Epithelial cell of proximal tubule (primary cell): ENCODE measurements at places on chromosomes 2 and 18.

DNA sequence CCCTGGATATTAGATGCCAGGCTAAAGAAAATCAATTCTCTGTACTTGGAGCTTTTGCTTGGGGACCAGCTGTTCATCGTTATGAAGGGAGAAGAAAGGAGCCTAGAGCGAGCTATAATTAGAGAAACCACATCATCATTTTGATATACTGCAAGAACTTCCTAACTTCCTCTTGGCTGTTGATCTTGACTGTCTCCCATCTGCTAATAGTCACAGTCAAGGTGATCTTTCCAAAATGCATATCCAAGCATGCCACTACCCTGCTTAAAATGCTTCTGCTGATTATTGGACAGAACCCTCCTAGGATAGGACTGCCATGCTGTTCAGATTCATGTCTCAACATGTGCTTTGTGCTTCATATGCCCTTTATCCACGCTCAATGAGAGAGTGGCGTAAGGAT, 54.8 kb downstream of the RAPGEF4 start:
- no peak for DNase-seq

- DNase-seq: no peak
Observed at GRCh38 chr2:231068525-231069222, 12.0 kb downstream of the PSMD1 start.

DNA sequence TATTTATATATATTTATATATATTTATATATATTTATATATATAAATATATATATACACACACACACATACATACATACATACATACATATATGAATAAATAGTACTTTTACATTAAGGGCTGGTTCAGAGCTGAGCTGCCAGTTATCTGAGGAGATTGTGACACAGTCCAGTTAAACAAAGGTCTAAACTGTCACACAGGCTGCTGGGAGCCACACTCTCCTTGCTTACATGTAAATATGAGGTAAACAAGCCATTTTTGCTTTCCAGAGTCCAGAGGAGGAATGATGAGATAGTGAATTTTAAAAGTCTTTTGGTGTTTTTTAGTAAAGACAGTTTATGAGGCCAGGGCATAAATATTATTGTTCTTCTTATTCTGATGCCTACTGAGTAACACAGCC, 377.5 kb upstream of the PIK3C3 start:
- DNase-seq: no peak

DNA sequence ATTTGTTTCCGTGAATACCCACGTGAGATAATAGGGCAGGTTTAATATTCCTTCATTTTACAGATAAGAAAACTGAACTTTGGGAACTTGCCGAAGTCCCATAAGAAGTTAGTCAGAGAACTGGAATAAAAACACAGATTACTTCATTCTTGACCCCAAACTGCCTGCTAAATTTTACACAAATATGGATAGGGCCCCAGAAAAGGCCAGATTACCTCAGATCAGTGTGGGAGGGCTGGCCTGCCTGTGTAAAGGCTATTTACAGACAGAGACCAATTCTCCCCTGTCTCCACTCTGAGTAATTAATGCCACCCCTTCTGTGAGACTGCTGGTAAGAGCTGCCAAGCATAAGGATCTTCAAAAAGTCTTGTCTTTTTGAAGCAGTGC, 139.2 kb downstream of the MGAT5 start:
- DNase-seq: no peak

- no peak for DNase-seq
Observed at GRCh38 chr2:148493822-148494563, 150.6 kb upstream of the EPC2 start.

DNA sequence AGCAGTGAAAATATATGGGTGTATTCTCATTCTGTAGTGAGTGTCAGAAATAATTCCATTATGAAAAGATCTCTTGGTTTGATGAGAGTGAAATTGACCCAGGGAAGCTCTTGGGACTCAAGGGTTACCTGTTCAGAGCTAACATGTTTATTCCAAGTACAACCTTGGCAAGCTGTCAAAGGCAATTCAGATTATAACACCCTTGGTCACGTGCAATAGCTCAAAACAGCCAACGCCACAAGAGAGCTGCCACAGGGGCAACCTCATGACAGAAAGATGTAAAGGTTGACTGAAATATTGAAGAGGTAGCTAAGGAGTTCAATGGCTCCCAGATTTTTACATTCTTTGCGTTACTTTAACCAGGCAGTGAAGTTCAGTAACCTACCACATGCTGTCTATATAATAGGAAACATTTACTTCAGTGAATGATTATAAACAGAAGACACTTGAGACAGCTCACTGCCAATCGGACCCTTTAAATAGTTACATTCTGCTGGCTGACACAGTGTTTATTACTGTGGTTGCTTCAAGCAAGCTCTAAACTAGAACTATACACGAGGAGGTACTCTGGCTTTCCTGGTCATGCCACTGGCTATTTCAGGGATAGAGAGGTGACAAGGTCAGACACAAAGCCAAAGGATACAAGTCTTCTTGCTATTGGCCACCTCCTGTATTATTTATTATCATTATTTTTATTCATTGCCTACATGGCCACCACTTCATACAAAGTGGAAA, 187.3 kb downstream of the PID1 start:
- no peak for DNase-seq

- DNase-seq: peak; percentile 55
Observed at GRCh38 chr2:234291765-234292204, 205.1 kb downstream of the ARL4C start.

DNA sequence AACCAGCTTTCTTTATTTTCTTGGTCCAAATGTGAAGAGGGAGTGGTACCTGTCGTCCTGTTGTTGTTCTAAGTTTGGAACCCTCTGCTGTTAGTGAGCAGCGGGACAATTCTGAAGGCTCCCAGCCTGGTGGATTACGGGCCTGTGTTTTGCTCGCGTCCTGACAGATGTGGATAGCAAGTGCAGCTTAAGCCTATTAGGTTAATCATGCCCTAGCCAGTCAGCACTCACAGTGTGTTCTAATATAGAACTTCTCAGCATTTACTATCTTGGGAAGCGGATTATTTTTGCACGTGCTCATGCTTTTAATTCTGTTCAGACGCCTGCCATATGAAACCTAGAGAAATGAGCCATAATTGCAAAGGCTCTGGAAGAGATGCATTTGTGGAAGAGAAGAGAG, at the start of gene PCARE:
PCARE (minus strand) TSS at position 113 of the 400 bp plus-strand sequence. CDS start 262 bp downstream, outside the sequence.
- DNase-seq: no peak

- no peak for DNase-seq
Observed at GRCh38 chr18:31280502-31280901, 37.5 kb upstream of the DSG1 start.
